Stimulated activated CD8-positive, alpha-beta memory T cell treated with anti-CD3 and anti-CD28 coated beads, Interleukin-4, amount 100 ng/mL, for 1 hour (primary cell): ENCODE measurements at places on chromosomes 1 and 21.

DNA sequence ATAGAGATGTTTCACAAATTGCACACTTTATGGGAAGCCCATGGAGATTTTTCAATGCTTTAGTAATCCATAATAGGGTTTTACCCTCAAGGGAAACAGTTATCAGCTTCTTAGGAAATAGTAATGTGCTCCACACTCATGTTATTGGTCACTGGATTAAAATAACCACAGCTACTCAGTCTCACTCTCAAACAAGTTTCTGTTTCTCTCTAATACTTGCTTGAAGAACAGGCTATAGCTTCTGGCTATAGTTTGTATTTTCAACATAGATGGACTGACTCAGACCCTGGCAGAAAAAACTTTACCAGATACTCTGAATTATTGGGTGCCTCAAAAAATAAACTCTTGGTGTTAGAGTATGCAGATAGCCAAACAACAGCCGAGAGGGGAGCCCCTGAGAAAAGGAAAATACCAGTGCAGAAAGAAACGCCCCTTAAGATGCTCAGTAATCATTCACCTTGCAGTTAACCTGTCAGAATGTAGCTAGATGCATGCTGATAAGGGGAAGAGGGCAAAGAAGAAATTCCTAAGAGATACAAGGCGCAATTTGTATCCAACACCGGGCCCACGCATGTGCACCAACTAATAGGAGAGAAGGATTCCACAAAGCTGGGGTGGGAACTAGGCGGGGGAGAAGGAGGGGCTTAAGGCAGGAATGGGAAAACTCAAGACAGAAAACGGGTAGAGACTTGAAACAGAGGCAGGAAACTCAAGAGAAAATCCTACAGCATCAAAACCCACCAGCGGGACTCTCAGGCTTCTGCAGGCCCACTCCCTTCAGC lies 30.4 kb upstream of the PDE4B start:
- no peak for DNase-seq

DNA sequence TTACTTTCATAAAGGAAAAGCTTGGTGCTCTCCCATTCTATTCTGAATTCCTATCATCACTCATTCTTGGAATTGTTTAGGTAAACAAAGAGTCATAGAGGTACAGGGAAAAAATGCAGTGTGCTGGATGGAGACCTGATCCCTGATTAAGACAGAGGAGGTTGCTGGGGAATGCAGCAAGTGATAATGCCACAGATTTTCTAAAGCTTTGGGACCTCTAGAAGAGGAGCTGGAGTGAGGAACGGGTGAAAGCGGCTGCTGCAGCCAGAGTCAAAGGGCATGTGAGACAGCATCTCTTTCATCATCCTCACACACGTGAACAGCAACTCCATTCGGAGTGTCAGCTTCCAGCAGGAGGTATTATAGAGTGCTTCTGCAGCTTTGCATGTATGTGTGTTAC lies 54.9 kb upstream of the DIPK1A start:
- DNase-seq: no peak

- DNase-seq: no peak
Measured at GRCh38 chr21:38753114-38753513, 52.6 kb upstream of the ETS2 start.

DNA sequence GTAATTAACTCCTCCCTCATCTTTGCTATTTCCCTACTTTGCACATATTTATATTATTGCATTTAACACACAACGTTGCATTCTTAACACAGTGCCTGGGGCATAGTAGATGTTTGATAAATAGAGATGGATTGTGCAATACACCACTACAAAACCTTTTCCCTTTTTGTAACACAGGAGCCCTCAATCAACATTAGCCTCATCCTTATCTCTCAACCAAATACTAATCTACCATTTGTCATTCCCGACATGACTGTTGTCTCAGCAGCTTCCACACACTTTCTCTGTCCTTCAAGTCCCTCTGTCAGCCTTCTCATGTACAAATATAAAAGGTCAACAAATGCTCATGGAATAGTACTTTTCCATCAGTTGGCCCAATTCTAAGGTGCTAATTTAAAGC lies 78.9 kb upstream of the KCNK2 start:
- no peak for DNase-seq

DNA sequence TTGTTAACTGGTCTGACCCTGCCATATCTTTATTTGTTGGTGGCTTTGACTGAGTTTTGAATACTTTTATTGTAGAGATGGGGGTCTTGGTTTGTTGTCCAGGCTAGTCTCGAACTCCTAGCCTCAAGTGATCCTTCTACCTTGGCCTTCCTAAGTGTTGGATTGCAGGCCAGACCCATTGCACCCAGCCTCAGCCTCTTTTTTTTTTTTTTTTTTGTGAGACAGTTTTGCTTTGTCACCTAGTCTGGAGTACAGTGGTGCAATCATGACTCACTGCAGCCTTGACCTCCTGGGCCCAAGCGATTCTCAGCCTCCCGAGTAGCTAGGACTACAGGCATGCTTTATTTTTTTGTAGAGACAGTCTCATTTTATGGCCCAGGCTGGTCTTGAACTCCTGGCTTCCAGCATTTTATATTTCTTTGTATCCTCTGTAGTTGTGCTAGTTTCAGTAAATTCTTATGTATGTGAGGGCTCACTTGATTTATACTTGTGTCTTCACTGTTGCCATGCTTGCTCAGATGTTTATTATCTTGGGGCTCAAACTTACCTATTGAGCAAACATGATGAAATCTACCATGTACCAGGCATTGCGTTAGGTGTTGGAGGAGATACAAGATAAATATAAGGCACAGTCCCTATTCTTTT lies 24.1 kb downstream of the THRAP3 start:
- no peak for DNase-seq

DNA sequence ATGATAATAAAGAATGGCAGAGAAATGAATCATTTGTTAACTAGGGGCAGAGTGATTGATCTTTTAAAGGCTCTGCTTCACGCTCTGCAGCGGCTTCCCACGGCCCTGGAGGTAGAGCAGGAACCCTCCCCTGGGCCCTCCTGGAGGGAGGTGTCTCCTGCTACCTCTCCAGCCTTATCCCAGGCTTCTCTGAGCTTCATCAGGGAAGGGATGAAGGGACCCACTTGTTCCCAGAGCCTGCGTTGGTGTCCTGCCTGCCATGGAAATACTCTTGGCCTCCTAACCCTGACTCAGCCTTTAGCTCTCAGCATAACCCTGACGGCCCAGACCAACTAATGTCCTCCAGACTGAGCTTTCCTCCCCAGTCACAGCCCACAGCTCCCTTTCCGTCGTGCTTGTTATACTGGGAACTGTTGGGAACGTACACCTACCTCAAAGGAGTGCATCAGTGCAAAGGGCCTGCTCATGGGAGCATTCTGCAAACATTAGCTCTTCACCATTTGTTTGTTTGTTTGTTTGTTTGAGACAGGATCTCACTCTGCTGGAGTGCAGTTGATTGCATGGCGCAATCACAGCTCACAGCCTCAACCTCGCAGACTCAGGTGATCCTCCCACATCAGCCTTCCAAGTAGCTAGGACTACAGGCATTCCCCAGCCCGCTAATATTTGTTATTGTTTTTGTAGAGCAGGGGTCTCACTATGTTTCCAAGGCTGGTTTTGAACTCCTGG lies 17.4 kb upstream of the HNRNPU start:
- DNase-seq: no peak
